NCI-H1048 (cell line): ENCODE measurements at places on chromosomes 5 and 9.
A peak's percentile ranks its signal among the peaks of the same experiment; 100 is the strongest.

DNA sequence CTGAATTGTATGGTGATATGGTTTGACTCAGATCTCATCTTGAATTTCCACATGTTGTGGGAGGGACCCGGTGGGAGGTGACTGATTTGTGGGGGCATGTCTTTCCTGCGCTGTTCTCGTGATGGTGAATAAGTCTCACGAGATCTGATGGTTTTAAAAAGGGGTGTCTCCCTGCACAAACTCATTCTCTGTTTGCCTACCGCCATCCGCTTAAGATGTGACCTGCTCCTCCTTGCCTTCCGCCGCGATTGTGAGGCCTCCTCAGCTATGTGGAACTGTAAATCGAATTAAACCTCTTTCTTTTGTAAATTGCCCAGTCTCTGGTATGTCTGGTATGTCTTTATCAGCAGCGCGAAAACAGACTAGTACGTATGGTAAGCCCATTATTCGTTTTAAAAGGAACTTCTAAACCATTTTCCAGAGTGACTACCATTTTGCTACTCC lies 48.7 kb downstream of the SLC36A1 start:
- DNase-seq = no peak

- no peak for DNase-seq
These were observed 64.5 kb downstream of the MTREX start for GRCh38 chr5:55372130-55372925.

- no peak for DNase-seq
These were observed 256.0 kb downstream of the DOCK8 start for GRCh38 chr9:470552-471194.

GRCh38 chr5:172545291-172545801 lies 91.0 kb upstream of the SH3PXD2B start:
- DNase-seq = no peak

DNA sequence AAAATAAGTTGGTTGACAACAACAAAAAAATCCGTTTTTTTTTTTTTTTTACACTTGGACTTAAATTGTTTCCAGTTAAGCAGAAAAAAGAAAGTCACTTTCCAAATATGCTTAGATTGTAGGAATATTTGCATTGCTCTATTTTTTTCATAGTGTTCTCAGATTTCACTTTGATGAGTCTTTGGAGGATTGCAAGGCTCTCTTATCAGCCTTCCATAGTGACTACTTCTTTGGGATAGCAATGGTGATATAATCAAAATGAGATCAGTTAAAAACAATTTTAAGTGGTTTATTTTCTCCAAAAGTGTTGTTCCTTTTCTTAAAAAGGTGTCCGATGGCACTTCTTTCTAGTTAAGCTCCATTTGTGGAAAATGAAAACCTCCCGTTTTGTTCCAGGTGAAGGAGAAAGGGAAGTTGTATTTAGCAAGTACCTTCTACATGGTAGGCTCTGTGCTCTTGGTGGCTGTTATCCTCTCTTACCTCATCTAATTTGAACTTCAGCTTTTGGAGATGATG lies 3.9 kb downstream of the RASGRF2 start:
- no peak for DNase-seq

GRCh38 chr9:10534850-10535249 lies 78.0 kb downstream of the PTPRD start:
- DNase-seq = no peak

- DNase-seq = no peak
These were observed 580.5 kb upstream of the SGCD start for GRCh38 chr5:155746367-155747038.

GRCh38 chr5:138339091-138339456 lies 1.0 kb downstream of the FAM53C start:
- no peak for DNase-seq

- no peak for DNase-seq
These were observed 18.4 kb downstream of the RUFY1 start for GRCh38 chr5:179568721-179569120.

- no peak for DNase-seq
These were observed 269.8 kb downstream of the GADD45G start for GRCh38 chr9:89874351-89875321.

- no peak for DNase-seq
These were observed 105.3 kb downstream of the PAX5 start for GRCh38 chr9:36928670-36929349.

- no peak for DNase-seq
These were observed 1369.8 kb upstream of the CDH9 start for GRCh38 chr5:28408186-28408585.

GRCh38 chr5:34863946-34864345 lies 25.0 kb downstream of the TTC23L start:
- DNase-seq = no peak

GRCh38 chr5:138960145-138960692 lies 85.1 kb upstream of the LRRTM2 start:
- no peak for DNase-seq

GRCh38 chr5:51188001-51188591 lies 195.2 kb upstream of the ISL1 start:
- no peak for DNase-seq

DNA sequence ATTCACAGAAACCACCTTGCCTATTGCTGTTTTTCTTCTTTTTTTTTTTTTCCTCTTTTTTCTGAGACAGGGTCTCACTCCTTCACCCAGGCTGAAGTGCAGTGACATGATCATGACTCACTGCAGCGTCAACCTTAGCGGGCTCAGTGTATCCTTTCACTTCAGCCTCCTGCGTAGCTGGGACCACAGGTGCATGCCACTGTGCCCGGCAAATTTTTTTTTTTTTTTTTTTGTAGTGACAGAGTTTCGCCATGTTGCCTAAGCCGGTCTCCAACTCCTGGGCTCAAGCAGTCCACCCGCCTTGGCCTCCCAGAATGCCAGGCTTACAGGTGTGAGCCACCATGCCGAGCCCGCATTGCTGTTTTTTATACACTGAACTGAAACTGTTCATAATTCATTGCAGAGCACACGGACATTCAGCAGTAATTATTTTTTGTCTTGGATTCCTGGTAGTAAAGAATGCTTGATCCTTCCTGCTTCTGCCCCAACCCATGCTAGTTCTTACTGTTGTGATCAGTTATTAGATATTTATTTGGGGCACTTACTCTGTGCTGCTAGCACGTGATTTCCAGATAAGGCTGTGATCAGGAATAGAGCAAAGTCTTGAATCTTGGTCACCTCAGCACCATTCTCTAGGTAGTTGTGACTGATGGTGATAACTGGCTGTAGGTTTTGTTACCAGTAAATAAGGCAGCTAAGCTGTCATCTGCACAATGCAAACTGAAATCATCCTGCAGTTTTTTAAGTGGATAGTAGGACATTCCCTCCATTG lies 14.0 kb downstream of the MAP3K1 start:
- no peak for DNase-seq

DNA sequence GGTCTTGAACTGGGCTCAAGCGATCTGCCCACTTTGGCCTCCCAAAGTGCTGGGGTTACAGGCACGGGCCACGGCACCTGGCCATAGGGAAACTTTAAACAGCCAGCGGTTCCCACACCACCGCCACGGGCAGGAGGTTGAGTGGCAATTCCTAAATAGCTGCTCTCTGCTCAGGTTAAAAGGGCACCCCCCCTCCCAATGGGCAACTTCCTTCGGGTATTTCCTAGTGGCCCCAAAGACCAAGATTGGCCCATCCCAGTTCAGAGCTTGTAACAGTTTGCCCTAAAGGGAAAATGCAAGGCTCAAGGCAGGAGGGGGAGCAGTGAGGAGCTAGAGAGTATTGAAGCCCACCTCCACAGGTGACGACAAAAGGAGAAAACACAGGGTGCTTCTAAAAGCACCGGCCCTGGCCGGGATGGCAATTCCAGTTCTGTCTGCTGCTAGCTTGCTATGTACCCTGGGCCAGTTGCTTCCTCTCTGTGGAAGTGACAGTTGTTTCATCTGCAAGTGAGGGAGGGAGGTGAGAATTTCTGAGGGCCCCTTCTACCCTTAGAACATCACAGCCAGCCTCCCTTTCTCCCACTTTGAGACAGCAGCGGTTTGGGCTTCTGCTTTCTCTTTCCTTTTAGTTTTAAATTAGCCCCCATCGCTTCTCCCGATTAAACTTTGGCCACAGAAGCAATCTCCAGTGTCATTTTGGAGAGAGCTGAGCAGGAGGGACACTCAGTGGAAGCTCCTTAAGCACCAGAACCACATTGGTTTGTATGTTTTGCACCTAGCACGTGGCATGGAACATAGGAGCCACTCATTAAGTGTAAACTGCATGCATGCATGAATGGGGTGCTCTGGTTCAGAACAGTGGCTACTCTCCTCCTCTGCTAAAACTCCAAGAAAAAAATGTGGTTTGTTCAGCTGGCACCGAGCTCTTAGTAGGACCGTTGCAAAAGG lies 17.3 kb upstream of the TNIP1 start:
- no peak for DNase-seq

- DNase-seq = peak; percentile 47
These were observed 20.6 kb downstream of the UGCG start for GRCh38 chr9:111917201-111917600.

- DNase-seq = no peak
These were observed 318.7 kb upstream of the ITGA1 start for GRCh38 chr5:52468976-52469375.

- DNase-seq = no peak
These were observed 11.4 kb upstream of the DUSP1 start for GRCh38 chr5:172782169-172783039.

- DNase-seq = no peak
These were observed 19.7 kb downstream of the GPR107 start for GRCh38 chr9:130073373-130073772.

GRCh38 chr9:4555236-4555635 lies 65.0 kb downstream of the SLC1A1 start:
- no peak for DNase-seq

GRCh38 chr9:70340572-70340971 lies 73.9 kb downstream of the KLF9 start:
- DNase-seq = peak; percentile 4

DNA sequence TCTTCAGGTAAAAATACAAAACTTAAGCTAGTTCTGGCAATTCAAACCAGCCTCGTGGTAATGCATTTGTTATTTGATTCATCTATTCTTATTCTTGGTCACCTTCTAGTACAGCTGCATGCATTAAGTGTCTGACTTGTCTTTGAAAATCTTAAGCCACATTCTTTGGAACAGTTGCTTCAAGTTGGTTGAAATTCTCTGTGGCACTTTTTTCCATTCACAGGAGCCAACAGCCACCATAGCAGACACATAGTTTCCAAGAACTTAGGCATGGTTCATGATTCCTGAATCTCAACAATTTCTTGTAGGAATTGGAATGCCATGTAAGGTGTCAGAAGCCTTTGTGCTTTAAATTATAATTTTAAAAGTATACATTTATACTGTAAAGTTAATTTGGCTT lies 47.4 kb upstream of the MEF2C start:
- no peak for DNase-seq

DNA sequence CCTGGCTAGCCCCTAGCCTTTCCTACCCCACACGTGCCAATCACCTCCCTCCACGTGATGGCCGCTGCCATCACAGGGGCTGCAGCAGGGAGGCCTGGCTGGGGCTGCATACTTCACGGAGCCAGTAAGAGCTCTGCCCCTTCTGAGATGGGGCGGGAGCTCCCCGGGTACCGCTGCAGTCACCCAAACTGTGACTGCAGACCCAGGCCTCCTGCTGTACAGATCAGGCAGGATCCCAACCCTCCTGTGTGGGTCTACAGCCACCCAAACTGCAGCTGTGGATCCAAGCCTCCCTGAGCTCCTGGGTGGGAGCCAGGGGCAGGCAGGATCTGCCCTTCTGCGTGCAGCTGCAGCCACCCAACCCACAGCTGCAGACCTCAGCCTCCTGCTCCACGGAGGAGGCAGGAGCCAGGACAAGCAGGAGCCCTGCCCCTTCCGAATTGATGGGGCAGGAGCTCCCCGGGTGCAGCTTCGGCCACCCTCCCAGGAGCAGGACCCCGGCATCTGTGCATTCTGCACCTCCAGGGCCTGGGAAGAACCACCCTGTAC lies 3.2 kb upstream of the BTNL9 start:
- DNase-seq = no peak

DNA sequence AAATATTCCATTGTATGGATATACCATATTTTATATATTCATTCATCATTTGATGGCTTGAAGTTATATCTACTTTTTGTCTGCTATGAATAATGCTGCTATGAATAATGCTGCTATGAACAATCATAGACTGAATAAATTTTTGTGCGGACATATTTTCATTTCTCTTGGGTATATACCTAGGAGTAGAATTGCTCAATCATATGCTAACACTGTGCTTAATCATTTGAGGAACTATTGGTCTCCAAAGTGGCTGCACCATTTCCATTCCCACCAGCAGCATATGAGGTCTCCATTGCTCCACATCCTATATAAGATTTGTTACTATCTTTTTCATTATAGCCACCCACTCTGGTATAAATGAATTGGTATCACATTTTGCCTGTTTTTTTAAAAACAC lies 18.3 kb upstream of the TEK start:
- no peak for DNase-seq

GRCh38 chr5:7546555-7546954 lies 150.6 kb downstream of the ADCY2 start:
- no peak for DNase-seq

DNA sequence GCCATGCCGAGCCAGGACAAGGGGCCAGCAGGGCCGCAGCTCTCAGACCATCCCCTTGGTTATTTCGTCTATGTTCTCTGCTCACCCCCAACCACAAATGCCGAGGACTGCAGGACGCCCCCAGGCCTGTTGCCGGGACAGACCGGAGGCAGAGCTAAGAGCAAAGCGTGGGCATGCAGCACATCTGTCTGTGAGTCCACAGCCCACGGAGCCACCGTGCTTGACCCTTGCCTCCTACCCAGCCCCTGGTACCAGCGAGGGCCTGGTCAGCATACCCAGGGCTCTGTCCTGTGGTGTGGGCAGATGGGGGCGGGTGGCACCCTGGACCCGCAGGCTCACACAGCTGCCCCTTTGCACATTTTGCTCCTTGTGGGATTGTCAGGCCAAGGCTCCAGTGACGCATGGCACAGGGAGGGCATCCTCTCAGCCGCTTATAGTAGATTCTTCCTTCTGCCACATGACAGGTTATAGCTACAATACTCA lies 4.7 kb downstream of the BRD3 start:
- DNase-seq = no peak

- DNase-seq = no peak
These were observed 7.4 kb upstream of the IFNA1 start for GRCh38 chr9:21432672-21433425.

DNA sequence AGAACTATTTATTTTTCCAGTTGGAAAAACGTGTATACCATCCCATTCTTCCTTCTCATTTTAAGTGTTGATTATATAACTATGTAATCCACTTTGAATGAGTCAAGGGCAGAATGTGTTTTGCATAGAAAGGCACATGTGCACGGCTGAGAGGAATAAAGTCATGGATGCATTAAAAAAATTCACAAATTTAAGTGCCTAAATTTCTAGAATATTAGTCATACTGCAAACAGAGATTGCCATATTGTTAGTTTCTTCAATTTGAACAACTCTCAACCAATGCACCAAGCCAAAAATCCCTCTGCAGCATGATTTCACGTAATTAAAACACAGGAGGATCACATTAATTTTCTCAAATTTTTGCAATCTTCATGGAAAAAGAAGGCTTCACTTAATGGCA lies 166.3 kb downstream of the MPDZ start:
- DNase-seq = no peak

GRCh38 chr5:6710070-6710469 lies 3.2 kb upstream of the TENT4A start:
- DNase-seq = no peak
